Spinal cord (tissue), 10 donors: ENCODE measurements at places on chromosomes 5 and 9.

- DNase-seq = no peak
Measured at GRCh38 chr5:176415240-176415951, 943 bp downstream of the CLTB start.

- DNase-seq = no peak
Measured at GRCh38 chr9:132026932-132027585, 52.6 kb downstream of the MED27 start.

GRCh38 chr9:96491880-96492525, 42.0 kb downstream of the HABP4 start:
- DNase-seq = no peak

- DNase-seq = no peak
Measured at GRCh38 chr9:114313186-114313585, 9.7 kb upstream of the ORM1 start.

DNA sequence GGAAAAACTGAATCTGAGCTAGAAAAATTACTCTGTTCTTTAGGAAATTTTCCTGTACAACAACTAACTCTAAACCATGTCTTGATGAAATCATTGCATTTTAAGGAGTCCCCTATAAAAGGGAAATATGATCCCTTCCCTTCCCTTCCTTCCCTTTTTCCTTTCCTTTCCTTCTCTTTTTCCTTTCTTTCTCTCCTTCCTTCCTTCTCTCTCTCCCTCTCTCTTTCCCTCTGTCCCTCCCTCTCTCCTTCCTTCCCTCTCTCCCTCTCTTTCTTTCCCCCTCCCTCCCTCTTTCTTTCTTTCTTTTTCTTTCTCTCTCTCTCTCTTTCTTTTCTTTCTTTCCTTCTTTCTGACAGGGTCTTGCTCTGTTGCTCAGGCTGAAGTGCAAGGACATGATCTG, 42.2 kb upstream of the MYO10 start:
- DNase-seq = no peak

GRCh38 chr9:17600962-17601593, 22.2 kb downstream of the SH3GL2 start:
- no peak for DNase-seq

GRCh38 chr5:97164846-97165245, 18.2 kb downstream of the RIOK2 start:
- no peak for DNase-seq

DNA sequence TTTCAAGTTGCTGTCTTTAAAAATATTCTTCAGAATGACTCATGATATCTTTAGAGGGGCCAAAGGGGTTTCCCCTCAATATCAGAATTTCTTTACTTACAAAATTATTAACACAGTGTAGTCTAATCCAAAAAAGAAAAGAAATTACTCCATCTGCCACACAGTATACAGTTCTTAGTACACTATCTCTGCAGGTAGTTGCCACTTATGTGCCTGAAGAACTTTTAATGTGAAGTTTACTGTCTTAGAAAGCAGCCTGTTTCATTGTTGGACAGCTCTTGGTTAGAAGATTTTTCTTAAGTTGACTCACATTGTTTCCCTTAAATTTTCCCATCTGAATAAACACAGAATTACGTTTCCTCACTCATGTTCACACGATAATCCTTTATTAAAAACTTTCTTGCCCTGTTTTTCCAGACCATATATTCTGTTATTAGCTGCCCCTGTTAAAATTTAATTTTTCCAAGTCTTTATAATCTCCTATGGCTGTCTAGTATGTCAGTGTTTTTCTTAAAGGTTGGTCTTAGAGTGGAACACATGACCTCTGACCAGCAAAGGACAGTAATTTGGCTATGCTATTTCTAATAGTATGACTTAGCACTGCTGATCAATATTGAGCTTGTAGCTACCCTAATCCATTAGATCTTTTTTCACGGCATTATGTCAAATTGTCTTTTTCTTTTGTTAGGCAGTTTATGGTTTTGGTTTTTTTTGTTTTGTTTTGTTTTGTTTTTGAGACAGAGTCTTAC, 21.8 kb upstream of the FKTN start:
- DNase-seq = no peak

GRCh38 chr9:124491049-124491975, 15.9 kb downstream of the NR5A1 start:
- DNase-seq = no peak

DNA sequence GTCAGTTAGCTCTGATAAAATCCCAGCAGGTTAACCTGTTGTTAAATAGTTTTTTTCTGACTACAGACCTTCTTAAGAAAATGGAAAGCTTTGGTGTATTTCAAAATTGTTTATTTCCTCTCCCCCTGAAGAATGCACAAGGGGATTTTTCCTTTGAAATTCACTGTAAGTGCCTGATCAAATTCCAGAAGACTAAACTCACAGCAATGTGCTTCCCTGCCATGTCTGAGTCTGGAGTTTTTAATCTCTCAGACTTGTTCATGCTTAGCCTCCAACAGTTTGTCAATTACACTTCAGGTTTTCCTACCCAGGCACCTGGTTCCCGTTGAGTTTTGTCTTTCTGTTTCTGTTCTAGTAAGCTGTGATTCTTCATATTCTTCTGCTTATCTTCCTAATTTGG, 961.6 kb upstream of the CDH18 start:
- DNase-seq = no peak

GRCh38 chr5:127940854-127941253, 142.7 kb upstream of the SLC12A2 start:
- no peak for DNase-seq

- DNase-seq = no peak
Measured at GRCh38 chr9:114057161-114057885, 20.8 kb downstream of the AMBP start.

DNA sequence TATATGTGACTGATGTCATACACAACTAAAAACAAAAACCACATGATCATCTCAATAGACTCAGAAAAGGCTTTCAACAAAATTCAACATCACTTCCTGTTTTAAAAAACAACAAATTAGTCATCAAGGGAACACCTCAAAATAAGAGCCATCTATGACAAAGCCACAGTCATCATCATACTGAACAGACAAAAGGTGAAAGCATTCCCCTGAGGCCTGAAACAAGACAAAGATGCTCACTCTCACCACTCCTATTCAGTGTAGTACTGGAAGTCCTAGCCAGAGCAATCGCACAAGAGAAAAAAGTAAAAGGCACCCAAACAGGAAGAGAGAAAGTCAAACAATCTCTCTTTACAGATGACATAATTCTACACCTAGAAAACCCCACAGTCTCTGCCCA, 893.5 kb upstream of the EDIL3 start:
- DNase-seq = no peak

DNA sequence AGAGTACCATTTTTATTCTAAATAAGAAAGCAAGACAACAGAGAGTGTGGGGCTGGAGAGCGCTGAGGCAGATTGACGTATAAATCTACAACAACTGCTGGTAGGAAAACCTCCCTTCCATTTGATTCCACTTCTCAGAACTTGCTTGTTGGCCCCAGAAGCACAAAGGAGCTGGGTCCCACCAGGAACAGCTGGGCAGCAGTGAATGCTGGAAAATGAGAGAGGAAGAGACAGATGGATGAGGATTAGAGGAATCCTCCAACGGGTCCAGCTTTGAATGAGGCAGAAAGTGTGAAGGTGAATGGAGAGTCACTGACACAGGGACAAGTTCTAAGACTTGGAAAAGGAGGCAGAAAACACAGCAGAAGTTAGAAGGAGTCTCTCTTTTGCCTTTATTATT, 14.8 kb downstream of the TAS2R1 start:
- DNase-seq = no peak

DNA sequence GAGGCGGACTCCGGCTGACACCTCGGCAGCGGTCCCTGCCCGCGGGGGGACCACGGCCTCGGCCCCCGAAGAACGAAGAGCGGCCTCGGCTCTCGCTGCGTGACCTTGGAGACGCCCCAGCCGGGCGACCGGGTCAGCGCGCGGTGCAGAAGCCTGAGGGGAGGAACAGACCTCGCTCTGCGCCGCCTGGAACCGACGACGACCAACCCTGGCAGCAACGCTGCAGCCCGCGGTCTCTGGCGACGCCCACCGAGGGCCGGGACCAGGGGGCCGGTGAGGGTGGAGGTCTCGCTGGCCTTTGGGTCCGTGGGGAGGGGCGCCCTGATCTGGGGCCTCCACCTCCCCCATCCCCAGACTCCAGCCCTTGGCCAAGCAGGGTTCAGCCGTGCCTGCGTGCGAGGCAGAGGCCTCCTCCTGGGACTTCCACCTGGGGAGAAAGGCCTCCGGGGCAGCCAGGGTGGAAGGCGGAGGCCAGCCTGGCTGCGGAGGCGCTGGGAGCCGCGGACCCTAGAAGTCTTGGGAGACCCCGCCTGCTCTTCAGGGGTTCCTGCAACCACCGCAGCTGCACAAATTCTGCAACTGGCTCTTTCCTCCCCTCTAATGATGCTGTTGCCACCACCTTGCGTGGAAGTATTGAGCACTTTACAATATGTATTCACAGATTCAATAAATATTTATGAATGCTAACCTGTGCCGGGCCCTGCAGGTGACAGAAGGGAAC, 44.3 kb upstream of the SLC12A7 start:
- DNase-seq = no peak
